GOT3 (cell line): ENCODE measurements at places on chromosomes 4 and X.

GRCh38 chr4:41361794-41362526 lies 105.2 kb downstream of the UCHL1 start:
- no peak for DNase-seq

- DNase-seq: no peak
These were observed 141.2 kb downstream of the NDST3 start for GRCh38 chr4:118175506-118175905.

- no peak for DNase-seq
These were observed 105.1 kb downstream of the NFKB1 start for GRCh38 chr4:102606261-102606660.

GRCh38 chrX:133175162-133175561 lies 43.0 kb downstream of the TFDP3 start:
- DNase-seq: no peak

DNA sequence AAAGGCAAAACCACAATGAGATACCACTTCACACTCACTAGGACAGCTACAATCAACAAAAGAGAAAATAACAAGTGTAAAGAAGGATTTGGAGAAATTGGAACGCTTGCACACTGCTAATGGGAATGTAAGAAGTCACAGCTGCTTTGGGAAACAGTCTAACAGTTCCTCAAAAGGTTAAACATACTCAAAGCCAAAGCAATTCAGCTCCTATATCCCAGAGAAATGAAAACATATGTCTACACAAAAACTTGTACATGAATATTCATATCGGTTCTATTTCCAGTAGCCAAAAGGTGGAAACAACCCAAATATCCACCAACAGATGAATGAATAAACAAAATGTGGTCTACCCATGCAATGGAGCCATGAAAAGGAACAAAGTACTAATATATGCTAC lies 64.0 kb downstream of the TEC start:
- no peak for DNase-seq

DNA sequence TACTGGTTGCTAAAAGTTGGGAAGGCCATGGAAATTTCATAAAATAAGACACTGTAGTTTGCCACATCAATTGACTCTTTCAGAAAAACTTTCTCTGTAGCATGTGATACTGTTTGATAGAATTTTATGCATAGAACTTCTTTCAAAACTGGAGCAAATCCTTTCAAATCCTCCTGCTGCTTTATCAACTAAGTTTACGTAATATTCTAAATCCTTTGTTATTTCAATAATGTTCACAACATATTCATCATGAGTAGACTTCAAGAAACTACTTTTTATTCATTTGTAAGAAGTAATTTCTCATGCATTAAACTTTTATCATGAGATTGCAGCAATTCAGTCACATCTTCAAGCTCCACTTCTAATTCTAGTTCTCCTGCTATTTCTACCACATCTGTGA lies 199.3 kb downstream of the PCDH18 start:
- no peak for DNase-seq

GRCh38 chr4:118711052-118711451 lies 25.9 kb downstream of the METTL14 start:
- DNase-seq: no peak

- DNase-seq: no peak
These were observed 30.6 kb upstream of the IL9R start for GRCh38 chrX:155966876-155967275.

DNA sequence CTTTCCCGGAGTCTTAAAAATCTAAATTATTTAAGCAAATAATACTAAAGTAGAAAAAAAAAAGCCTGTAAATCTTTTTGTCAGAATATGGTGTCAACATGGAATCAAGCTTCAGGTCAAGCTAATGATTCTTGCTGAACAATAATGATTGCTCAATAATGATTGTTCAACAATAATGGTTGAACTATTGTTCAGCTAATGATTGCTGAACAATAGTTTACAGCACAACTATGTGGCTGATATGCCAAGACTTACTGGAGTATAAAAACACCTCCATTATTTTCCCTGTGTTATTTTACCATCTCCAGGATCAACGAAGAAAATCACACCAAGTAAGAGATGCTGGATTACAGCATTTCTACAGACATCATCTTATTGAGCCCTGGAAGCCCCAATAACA lies 35.1 kb upstream of the SMIM31 start:
- no peak for DNase-seq

DNA sequence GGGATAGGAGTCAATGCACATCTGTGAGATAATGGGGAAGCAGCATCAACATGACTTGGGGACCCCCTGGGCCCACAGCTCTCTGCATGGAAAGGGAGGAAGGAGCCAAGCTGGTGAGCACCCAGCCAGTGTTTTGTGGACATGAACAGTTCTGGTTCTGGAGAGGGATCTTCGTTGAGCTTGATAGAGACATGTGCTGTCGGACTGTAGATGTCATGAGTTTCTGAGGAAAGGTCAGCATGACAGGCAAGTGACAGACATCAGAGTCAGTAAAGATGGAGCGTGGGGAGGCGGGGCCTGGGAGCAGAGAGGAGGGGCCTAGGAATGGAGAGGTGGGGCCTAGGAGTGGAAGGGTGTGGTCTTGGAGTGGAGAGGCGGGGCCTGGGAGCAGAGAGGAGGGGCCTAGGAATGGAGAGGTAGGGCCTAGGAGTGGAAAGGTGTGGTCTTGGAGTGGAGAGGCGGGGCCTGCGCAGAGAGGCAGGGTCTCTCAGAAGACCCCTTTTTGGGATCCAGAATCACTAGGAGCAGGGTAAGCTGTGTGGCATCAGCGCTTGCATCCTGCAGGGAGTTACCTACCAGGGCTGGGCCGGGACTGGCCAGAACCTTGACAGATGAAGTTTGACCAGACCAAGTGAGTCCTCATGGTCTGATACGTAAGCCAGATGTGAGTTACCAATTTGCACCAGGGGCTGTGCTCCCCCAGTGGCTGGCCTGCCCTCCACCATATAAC lies 33.7 kb downstream of the PIGG start:
- no peak for DNase-seq

- no peak for DNase-seq
These were observed 4.8 kb upstream of the SYNPO2 start for GRCh38 chr4:118883861-118884260.

DNA sequence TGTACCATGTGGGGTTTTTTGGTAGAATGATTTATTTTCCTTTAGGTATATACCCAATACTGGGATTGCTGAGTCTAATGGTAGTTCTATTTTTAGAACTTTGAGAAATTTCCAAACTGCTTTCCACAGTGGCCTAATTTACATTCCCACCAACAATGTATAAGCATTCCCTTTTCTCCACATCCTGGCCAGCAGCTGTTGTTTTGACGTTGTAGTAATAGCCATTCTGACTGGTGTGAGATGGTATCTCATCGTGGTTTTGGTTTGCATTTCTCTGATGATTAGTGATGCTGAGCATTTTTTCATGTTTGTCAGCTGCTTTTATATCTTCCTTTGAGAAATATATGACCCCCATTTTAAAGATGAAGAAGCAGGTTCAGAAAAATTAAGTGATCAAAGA lies 153.7 kb downstream of the CBR4 start:
- no peak for DNase-seq
